ENCODE measurements at places on chromosomes 2 and 18.
A peak's percentile ranks its signal among the peaks of the same experiment; 100 is the strongest.

GRCh38 chr18:13124411-13124810 lies 94.1 kb upstream of the LDLRAD4 start:
- H3K36me3 ChIP-seq, result peaks cover 2% of the 10 kb centered on the region
- no peaks in the 10 kb centered on the region for H3K4me1 ChIP-seq
- no peak overlapping the region for H3K27ac ChIP-seq
- H3K4me3 ChIP-seq, result no peak overlapping the region
- no peak for DNase-seq

- H3K36me3 ChIP-seq, result no peaks in the 10 kb centered on the region
- DNase-seq, result no peak
- no peak overlapping the region for H3K27ac ChIP-seq
- no peaks in the 10 kb centered on the region for H3K4me1 ChIP-seq
These were observed 664.2 kb downstream of the TDRD15 start for GRCh38 chr2:21787941-21788340.

DNA sequence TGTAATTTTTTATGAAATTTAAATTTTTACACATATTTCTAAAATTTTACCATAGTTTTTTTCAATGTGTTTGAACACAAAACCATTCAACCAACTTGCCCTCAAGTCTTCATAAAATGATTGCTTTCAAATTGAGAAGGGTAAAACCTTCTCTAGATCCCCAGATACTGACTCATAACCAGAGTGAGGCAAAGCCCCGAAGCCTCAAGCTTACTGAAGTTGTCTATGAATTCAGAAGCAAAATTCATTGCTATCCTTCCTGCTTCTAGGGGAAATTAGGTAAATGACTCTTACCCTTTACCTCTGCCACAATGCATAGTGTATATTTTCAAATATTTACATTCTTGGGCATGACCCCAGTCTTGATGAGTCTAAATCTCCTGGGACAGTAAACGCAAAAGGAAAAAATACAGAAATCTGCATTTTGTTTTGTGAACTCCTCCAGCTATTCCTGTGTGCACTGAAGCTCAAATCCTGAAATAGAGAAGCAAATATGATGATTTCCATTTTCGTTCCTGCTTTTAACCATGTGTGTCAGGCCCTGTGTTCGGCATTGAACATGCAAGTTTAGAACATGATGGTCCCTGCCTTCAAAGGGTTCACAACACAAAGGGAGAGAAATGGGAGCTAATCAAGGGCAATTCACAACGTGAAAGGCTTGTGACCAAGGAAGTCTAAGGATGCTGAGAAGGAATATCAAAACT lies 246.3 kb downstream of the SUCLG1 start:
- no peak for DNase-seq
- peaks cover 7% of the 10 kb centered on the region for H3K4me1 ChIP-seq
- H3K27me3 ChIP-seq, result no peaks in the 10 kb centered on the region
- no peaks in the 10 kb centered on the region for H3K36me3 ChIP-seq
- H3K4me3 ChIP-seq, result no peak overlapping the region
- no peak overlapping the region for H3K27ac ChIP-seq

- no peak overlapping the region for H3K4me3 ChIP-seq
- no peak for DNase-seq
- H3K36me3 ChIP-seq, result no peaks in the 10 kb centered on the region
- peaks cover 9% of the 10 kb centered on the region for H3K4me1 ChIP-seq
- no peak overlapping the region for H3K27ac ChIP-seq
These were observed 869.4 kb upstream of the ID2 start for GRCh38 chr2:7812231-7812995.

DNA sequence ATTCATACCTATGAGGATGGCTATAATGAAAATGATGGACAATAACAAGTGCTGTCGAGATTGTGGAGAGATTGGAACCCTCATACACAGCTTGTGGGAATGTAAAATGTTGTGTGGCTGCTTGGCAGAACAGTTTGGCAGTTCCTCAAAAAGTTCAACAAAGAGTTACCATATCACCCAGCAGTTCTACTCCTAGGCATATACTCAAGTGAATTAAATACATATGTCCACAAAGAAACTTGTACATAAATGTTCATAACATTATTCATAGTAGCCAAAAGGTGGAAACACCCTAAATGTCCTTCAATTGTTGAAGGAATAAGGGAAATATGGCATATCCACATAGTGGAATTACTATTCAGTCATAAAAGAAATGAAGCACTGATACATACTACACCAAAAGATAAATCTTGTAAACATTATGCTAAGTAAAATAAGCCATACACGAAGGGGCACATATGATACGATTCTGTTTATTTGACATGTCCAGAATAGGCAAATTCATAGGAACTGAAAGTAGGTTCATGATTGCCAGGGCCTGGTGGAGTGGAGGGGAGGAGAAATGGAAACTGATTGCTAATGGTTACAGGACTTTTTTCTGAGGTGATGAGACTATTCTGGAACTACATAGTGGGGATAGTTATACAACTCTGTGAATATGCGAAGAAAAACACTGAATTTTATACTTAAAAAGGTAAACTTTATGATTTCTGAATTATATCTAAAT lies 92.1 kb downstream of the ADAM23 start:
- H3K4me1 ChIP-seq, result no peaks in the 10 kb centered on the region
- H3K36me3 ChIP-seq, result no peaks in the 10 kb centered on the region
- DNase-seq, result no peak
- H3K4me3 ChIP-seq, result no peak overlapping the region
- H3K27ac ChIP-seq, result no peak overlapping the region

DNA sequence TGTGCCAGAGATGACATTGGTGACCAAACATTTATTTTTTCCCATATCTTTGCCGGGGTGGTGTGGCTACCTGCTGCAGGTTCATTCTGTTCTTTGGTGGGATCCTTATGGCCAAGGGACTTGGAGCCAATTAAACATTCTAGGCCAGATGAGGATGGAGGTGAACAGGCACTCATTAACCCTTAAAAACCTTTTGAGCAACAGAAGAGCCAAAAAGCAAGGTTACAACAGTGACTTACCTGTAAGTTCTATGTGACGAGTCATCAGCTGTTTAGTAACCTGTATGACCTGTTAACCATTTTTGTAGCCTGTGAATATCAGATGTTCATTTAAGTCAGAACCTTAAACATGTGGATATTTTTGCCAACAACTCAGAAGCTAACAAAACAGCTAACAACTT lies 105.6 kb downstream of the XRCC5 start:
- no peaks in the 10 kb centered on the region for H3K27me3 ChIP-seq
- no peak for DNase-seq
- H3K36me3 ChIP-seq, result 0 out of 2 replicates have a peak, but pooled peaks cover 2% of the 10 kb centered on the region
- no peaks in the 10 kb centered on the region for H3K4me1 ChIP-seq
- H3K27ac ChIP-seq, result no peak overlapping the region
- no peak overlapping the region for H3K4me3 ChIP-seq

DNA sequence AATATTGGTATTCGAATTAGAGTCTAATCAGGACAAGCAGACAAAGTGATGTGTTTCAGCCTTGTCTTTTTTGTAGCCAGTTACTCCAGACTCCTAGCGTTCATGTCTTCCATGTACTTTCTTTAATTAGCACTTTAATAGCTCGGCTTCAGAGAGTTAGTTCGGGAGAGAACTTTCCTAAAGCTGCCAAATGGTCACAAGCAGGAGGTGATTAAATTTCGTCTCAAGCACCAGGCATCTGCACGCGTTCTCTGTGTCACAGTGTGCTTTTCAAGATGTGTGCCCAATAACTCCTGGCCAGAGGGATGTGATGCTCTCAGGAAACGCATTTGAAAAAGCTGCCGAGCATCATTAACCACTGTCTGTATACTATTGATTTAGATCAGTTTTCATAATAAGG lies 790.8 kb downstream of the SOCS6 start:
- no peaks in the 10 kb centered on the region for H3K27me3 ChIP-seq
- no peak for DNase-seq
- no peak overlapping the region for H3K27ac ChIP-seq
- H3K36me3 ChIP-seq, result no peaks in the 10 kb centered on the region

DNA sequence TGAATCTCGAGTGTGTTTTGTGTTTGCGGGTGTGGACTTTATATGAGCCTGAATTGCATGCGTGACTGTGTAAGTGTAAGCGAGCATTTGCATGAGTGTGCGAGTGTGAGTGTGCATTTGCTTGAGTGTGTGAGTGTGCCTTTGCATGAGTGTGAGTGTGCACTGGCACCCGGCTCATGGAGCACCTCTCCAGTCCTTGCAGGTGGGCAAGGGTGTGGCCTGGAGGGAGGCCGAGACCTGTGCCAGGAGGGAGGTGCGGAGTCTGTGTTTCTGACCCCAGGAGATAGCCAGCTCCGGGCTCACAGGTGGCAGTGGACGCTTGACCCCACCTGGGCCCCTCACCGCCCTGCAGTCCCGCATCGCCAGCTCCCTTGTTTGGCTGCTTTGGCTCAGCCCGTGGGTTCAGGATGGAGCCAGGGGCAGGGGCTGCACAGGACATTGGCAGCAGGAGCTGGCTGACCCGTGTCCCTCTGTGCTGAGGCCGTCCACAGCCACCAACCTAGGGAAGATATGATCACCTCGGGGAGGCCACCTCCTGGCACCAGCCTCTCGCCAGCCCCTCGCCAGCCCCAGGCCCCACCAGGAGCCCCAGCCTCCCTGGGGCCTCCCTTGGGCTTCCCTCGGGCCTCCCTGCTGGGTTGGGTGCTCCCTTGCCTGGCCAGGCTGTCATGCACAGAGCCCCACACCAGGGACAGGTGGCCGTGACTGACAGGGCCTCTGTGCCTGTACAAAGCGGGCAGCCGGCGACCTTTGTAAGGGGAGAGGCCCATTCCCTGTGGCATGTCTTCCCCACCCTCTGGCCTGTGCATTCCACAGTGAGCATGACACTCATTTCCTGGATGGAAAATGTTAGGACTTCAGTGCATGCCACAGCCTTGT lies 81.6 kb downstream of the PTGR3 start:
- H3K4me3 ChIP-seq, result no peak overlapping the region
- DNase-seq, result peak; percentile 66
- H3K4me1 ChIP-seq, result peaks cover 31% of the 10 kb centered on the region
- H3K36me3 ChIP-seq, result no peaks in the 10 kb centered on the region
- H3K27me3 ChIP-seq, result peaks cover 28% of the 10 kb centered on the region
- no peak overlapping the region for H3K27ac ChIP-seq

Data from HepG2 (cell line).